CD4-positive, alpha-beta T cell treated with Interleukin-1 beta for 1 hour (primary cell): ENCODE measurements at places on chromosomes 11 and 22.

GRCh38 chr11:119491753-119492510 is 69.0 kb upstream of the THY1 start:
- DNase-seq = no peak

GRCh38 chr11:87203907-87204602 is 166.3 kb downstream of the TMEM135 start:
- no peak for DNase-seq

- no peak for DNase-seq
Observed at GRCh38 chr22:47776329-47776728, 1013.9 kb downstream of the TBC1D22A start.

DNA sequence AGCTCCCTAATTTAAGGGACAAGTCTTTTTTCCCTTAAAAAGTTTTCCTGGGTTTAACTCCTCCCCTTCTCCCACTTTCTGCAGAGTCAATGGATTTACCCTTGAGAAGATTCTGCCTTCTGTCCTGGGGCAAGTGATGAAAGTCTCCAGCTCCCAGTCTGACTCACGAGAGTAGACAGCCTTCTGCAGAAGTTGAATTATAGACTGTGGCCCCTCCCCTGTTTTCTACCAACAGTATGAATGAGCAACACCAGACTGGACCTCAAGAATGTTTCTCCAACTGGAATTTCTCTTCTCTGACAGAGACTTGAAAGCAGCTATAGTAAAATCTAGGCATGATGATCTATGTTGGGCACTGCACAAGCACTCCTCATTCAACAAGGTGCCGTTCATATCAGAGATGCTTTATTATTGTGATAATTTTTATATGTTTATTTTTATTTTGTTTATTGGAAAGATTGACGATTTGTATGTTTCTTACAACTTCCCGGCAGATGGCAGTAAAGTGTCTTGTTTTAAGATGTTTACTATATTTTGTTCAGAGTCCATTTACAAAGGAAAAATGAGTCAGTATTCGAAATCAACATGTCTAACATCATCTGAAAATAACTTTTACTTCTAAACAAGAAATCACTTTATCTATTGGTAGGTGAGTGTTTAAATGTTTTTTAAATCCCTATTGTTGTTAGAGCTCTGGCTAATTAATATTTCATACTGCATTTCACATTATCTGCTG is 56.6 kb downstream of the LMO2 start:
- DNase-seq = peak; percentile 4

GRCh38 chr11:9041747-9042146 is 37.9 kb upstream of the NRIP3 start:
- DNase-seq = no peak
